ENCODE measurements at places on chromosomes 3 and 15.

DNA sequence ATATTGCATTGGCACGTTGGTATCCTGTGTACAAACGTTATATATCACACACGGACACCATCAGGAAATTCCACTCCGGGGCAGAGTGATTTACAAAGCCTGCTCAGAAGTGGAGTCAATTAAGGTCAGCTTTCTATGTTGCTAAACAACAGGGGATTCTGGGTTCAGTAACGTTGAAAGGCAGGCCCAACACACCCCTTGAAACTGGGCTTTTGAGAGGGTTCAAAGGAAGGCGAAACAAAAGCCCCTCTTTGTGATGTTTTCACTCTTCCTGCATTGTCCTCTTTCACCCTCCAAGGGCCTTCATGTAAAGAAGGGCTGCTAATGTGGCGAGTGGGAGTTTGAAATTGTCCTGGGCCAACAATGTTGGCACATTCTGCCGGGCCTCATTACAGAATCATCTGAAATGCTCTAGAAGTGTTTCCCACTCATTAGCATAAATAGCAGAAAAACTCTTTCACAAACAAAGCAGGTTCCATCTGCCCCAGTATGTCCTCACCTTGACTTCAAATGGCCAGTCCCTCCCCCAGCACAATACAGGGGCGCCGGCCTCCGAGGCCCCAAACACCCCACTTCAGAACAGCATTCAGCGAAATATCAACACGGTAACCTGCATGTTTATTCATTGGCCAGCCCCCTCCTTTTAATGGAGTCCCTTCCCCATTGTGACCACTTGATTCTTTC is 76.4 kb downstream of the HES1 start:
- DNase-seq: peak; percentile 50

- DNase-seq: no peak
These were observed 69.2 kb downstream of the LIPC start for GRCh38 chr15:58501006-58501405.

DNA sequence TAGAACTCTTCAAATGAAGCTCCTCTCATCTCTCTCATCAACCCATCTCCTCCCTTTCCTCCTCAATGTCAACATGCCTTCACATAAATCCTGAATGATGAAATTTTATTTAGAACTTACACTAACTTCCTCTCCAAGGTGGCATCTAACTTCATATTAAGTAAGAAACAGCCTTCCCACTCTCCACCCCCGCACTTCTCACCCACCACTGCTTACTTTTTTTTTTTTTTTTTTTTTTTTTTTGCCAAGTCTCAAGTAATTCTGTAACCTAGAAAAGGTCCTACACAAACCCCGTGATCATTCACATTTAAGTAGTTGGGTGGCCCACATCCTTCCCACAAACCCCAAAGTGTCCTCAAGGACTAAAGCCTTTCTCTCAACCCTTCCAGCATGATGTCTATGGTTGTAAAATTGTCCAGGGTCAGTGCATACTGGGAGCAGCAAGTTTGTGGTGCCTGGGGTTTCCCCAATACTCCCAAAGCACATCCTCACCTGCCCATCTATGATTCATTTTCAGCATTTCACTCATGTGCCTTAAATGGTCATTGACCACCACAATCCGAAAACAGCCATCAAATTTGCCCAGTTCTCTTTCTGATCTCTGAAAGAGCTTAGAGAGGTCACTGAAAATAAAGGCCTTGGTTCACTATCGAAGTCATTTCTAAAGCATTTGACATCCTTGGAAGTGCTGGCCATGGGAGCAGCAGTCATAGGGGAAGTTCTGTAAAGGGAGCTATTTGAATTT is 47.2 kb downstream of the CD86 start:
- DNase-seq: no peak

- no peak for DNase-seq
These were observed 5.1 kb downstream of the HPS3 start for GRCh38 chr3:149134575-149134974.

GRCh38 chr3:126961791-126962461 is 21.0 kb upstream of the PLXNA1 start:
- no peak for DNase-seq

GRCh38 chr3:81463781-81464180 is 297.7 kb downstream of the GBE1 start:
- DNase-seq: no peak

- DNase-seq: peak; percentile 84
These were observed 40.4 kb upstream of the SMAD3 start for GRCh38 chr15:67024998-67025368.

- no peak for DNase-seq
These were observed 44.0 kb downstream of the ANAPC13 start for GRCh38 chr3:134441821-134442220.

DNA sequence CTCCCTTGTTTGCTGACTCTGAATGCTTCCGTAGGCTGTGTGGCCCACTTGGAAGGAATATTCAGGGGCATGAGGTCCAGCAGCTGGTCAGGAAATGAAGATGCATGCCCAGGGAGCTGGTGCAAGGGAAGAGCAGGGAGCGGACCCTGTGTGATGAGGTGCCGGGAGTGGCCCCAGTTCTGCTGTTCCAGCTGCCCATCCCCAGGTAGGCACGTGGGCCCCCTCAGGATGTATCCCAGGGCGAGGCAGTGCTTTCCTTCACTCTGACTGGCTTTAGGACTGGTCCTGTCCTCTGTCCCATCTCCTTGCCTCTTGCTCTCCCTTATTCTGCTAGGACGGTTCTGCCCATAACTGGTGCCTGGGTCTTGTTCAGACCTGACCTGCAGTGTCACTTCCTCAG is 1.1 kb upstream of the FAM3D start:
- no peak for DNase-seq

DNA sequence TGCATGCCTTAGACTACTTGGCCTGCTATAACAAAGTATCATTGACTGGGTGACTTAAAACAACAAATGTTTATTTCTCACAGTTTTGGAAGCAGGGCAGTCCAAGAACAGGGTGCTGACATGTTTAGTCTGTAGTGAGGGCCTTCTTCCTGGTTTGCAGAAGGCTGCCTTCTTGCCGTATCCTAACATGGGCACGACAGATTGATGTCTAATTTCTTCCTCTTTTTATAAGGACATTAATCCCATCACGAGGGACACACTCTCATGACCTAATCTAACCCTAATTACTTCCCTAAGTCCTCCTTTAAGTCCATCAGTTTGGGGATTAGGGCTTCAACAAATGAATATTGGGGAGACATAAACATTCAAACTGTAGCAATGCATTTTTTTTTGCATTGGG is 10.9 kb upstream of the GOLGA8B start:
- DNase-seq: no peak

DNA sequence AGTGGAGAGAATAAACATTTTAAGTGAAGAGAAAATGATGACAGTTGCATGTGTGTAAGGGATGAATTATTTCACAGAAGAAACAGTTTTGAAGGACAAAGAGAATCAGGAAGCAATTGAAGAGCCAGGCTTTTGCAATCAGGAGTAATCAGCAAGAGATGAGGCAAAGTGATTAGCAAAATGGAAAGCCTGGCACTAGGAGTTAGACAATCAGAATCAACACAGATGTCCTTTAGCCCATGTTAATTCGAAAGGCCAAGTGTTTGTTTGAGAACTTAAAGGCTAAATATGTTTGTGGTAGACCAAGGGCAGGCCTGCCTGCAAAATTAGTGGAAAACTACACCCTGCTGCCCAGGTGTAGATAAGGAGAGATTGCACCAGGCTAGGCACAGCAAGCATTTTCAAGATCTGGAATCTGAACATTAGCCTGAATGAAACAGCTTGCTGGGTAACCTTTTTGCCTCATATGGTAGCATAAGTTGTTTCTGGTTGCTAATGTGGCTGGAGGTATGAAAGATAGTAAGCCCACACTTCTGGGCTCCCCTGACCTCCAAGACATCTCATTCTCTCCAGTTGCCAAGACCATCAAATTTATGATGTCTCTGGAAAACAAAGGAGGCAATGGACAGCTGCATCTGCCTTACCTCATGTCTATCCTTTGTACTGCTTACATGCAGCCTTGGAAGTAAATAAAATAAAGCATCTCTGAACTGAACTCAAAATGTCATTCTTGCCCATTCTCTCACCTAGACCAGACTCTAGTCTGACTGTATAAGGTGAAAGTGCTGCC is 22.0 kb upstream of the LEKR1 start:
- DNase-seq: no peak

GRCh38 chr15:64430000-64430735 is 30.2 kb upstream of the ZNF609 start:
- peak; percentile 63 for DNase-seq

- DNase-seq: no peak
These were observed 66.7 kb upstream of the STXBP5L start for GRCh38 chr3:120841264-120841663.

- DNase-seq: peak; percentile 57
These were observed 59.1 kb downstream of the TRIM42 start for GRCh38 chr3:140736863-140737460.

DNA sequence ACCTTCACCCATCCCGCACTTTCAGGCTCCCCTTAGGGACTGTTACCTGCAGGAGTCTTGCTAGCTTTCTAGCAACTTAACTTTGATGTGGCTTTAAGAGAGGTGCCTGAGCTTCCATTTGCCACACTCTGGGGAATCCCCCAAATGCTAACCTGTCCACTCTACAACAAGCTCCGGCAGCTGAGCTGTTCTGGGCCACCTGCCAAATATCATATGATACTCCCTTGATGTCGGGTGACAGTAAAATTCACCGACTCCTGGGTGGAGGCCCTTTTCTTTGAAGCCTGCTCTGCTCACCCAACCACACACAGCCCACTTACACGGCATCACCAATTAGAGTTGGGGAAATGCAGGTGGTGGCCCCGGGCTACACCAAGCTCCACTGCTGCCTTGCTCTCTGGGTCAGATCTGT is 38.0 kb upstream of the XCR1 start:
- peak; percentile 85 for DNase-seq

DNA sequence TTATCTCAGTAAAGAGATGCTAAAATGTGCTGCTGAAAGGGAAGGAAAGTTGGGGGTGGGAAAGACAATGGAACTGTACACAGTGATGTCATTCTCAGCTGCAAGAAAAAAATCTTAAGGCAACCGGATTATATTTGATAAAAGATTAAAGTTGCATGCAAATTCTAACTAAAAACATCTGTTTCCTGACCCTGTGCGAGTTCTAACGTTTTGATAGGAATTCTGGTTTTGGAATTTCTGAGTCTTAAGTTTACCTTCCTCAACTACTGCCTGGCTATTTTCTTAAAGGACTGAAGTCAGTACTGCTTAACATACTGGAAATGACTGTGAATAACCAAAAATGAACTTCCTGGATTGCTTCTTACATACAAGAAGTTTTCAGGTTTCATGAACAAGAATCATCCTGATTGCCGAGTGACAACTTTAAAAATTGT is 115.5 kb downstream of the SLC25A26 start:
- DNase-seq: no peak

DNA sequence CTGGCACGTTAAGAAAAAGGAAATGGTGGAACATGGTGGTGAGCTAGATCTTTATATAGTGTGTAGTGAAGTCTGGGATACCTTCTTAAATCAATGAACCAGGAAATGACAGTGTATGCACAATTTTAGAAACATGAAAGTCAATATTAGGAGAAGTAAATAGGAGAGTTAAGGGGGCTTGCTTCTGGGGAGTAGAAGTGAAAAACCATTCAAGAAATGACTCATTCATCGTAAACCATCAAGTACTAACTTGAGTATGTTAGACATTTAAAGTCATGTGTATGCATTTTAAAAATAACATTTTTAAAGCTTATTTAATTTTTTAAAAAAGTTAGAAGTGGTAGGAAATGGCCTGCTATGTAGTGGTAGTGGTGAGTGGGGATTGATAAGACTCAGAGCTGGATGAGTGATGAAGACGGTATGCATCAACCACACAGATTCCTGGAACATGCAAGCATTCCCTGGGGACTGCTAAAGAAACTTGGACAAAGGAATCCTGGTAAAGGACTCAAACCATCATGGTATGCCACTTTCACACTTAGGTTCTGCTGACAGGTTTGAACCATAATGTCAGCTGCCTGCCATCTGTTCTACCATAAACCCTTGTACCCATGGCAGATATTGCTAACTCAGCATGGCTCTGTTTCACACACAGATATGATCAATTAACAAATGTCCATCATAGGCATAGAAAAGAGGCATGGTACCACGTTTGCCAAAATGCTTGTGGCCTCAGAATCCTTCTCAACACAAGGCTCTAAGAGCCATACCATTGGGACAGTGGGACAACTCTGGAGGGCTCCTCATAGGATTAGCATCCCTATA is 28.9 kb upstream of the MITF start:
- DNase-seq: no peak

- no peak for DNase-seq
These were observed 995.3 kb downstream of the OTOL1 start for GRCh38 chr3:162491952-162492351.

DNA sequence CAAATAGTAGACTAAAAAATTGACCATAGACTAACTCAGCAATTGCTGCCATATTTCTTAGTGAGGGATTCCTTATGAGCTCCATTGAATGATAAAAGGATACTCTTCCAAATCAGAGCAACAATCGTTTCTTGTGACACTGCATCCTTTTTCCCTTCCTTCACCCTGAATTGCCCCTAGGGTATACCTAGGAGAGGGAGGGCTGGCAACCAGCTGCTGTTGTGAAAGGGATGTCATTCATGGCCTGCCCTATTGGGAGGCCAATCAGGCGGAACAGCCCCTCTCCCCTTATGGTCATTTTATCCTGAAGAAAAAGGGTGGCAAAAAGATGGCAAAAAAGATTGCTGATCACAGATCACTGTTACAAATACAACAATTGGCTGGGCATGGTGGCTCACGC is 26.3 kb downstream of the B3GNT5 start:
- DNase-seq: peak; percentile 85

- no peak for DNase-seq
These were observed 90.0 kb upstream of the RPL32 start for GRCh38 chr3:12931273-12931905.

GRCh38 chr3:65855370-65856100 is 183.2 kb downstream of the MAGI1 start:
- peak; percentile 49 for DNase-seq

GRCh38 chr3:152499791-152500385 is 231.2 kb downstream of the MBNL1 start:
- peak; percentile 31 for DNase-seq

- no peak for DNase-seq
These were observed 503.4 kb upstream of the CBLB start for GRCh38 chr3:106371971-106372805.

DNA sequence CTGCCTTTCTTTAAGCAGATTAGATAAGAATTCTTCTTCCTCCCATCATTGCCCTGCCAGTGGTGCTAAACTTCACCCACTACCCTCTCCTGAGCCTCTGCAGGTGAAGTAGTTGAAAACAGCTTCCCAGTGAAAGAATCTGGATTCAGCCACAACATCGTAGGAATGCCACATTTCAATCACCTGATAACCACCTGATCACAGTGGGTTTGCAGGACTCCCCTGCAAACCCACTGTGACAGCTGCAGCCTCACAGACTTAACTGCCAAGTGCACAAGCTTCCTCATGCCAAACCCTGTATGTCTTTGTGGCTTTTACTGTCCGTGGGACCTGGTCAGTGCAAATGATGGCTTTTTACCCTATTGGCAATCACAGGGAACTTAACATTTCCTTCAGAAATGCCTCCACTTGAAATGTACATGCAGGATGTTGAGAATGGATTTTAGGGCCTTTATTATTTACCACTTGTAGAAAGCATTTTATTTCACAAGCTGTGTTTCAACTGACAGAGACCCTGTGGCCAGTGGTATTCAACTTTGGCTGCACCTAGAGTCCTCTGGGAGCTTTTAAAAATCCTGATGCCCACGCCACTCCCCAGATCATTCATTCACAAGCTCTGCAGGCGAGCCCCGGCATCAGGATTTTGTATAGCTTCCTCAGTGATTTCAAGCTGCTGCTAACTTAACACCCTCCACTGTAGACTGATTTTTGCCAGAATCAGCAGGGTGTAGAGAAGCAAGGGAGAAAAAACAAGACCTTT is 49.1 kb downstream of the OXNAD1 start:
- no peak for DNase-seq

Data from NCI-H69 (cell line).